ENCODE measurements at places on chromosomes 5 and 9.

- no peak for DNase-seq
Measured at GRCh38 chr5:58262226-58262625, 197.7 kb downstream of the PLK2 start.

GRCh38 chr9:134127616-134128015 lies 8.3 kb upstream of the WDR5 start:
- DNase-seq = no peak

GRCh38 chr5:157516006-157516405 lies 56.0 kb downstream of the NIPAL4 start:
- DNase-seq = peak; percentile 30

DNA sequence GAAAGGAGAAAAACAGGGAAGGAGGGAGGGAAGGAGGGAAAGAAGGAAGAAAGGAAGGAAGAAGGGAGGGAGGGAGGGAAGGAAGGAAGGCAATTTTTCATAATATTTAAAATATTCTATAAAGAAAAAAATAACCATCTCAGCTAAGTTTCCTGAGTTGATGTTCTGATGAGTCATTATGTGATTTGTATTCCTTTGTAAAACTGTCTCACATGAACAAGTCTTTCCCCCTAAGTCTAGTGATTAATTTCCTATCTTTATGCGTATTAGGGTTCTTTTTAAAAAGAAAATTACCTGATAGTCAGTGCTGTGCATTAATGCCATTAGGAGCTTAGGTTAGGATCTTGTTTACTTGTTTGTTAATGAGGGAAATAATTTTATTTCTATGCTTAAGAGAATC lies 94.1 kb downstream of the RASEF start:
- no peak for DNase-seq

DNA sequence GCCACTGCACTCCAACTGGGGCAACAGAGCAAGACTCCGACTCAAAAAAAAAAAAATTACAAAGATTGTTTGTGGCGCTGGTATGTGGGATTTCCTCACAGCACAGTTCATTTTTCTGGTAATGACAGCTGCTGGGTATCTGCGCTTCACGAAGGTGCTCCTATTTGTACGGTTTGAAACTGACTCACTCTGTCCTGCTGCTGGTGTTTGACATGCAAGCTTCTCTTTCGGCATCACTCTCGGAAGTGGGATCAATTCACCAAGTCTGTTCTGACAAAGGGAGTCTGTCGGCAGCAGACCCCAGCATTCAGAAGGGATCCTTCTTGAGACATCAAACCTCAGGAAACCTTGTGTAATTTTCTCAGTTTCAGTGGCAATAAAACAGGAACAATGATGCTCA lies 26.3 kb downstream of the MAML1 start:
- no peak for DNase-seq

GRCh38 chr9:99762470-99762869 lies 59.2 kb upstream of the NR4A3 start:
- no peak for DNase-seq

DNA sequence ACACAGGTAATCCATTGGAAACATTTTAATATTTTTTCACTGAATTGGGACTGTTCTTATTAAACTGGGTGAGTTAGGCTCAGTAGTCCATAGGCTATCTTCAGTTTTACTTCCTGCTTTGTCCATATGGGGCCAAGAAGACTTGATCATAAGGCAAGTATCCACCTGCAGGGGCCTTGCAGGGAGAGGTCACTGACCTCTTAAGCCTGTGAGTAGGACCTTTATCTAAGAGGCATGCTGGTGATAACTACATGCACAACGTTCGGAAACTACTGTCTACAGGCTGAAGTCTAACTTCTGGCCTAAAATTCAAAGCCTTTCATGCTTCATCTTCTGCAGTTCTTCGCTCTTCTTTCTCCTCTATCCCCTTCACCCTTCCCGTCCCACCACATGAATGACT lies 60.1 kb upstream of the GRHPR start:
- DNase-seq = no peak

- DNase-seq = no peak
Measured at GRCh38 chr5:8329773-8330172, 460.8 kb downstream of the MTRR start.

DNA sequence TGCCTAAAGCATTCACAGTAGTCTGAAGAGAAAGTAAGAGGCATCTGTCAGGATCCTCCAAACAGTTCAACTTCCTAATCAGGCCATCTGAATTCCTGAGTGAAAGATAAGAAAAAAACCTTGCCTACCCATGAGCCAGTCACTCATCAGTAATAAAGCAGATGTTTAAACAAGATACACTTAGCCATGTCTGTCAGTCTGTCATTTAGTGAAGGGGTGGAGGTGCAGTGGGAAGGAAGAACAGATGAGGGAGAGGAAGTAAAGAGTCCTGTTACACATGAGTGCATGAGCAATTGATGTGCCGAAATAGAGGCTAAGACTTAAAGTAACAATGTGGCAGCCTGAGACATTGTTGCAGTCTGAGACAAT lies 29.9 kb upstream of the DMRTA1 start:
- no peak for DNase-seq

- DNase-seq = no peak
Measured at GRCh38 chr5:142605611-142606010, 80.3 kb downstream of the FGF1 start.

GRCh38 chr5:143569213-143569701 lies 165.8 kb upstream of the NR3C1 start:
- no peak for DNase-seq

- DNase-seq = no peak
Measured at GRCh38 chr9:133202145-133202513, 6.9 kb downstream of the OBP2B start.

DNA sequence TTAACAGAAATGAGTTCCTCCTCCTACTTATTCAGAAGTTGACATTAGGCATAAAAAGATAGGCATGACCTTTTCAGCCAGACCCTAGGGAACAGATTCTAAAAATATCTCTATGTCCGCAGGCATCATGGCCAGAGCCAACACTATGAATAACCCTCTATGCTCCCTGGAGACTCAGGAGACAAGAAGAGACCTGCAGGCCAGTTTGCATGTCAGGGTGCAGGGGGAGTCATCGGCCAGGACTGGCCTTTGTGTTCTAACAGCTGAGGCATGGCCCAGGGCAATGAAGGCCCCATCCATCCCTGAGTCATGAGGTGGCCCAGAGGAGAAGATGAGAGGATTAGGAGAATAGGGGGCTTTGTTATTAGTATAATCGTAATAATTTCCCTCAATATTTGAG lies 93.8 kb downstream of the TMEM215 start:
- DNase-seq = no peak

- DNase-seq = no peak
Measured at GRCh38 chr9:21689854-21690253, 112.6 kb upstream of the MTAP start.

- DNase-seq = no peak
Measured at GRCh38 chr9:110579034-110579861, at the start of gene SVEP1. TSS of gene SVEP1 (minus strand) at chr9:110579741. CDS start at chr9:110579543, 198 bp downstream.

GRCh38 chr5:94240596-94240992 lies 377.8 kb downstream of the KIAA0825 start:
- DNase-seq = no peak

DNA sequence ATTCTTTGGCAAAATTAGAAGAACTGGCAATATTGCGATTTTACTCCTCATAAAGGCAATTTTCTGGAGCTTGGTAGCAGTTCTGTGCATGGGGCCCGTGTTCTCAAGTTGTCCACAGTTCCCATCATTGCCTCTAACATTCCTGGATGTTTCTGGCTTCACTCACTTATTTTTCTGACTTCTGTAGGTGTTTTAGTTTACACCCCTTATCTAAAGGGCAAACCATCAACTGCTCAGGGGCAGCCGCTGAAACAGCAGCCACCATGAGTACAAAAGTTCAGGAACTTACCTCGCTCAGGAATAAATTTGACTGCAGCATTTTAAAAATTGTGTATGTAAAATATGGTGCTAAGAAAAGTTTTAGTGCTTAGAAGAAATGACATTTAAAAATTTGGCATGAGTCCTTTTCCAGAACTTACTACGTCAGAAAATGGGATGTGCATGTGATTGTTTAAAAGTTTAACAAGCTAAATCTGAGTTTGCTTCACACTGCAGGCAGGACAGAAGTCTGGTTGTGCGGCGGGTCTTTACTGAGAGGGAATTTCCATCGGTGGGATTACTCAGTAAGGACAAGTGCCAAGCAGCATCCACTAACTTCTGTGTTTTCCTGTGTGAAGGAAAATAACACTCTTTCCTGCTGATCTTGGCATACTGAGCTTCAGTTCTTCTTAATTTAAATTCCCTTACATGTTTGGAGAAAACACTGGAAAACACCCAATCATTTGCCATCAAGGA lies 261.7 kb downstream of the MAT2B start:
- DNase-seq = no peak

DNA sequence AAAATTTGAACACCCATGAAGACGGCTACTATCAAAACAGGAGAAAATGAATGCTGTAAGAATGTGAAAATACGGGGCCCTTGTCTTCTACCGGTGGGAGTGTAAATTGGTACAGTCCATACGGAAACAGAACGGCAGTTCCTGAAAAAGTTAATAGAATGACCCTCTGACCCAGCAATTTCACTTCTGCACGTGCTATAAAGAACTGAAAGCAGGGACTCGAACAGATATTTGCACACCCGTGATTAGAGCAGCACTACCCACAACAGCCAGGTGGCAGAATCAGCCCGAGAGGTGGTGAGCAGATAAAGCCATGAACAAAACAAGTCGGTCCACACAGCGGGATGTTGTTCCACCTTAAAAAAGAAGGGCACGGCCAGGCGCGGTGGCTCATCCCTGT lies 22.6 kb upstream of the SLC12A7 start:
- no peak for DNase-seq

DNA sequence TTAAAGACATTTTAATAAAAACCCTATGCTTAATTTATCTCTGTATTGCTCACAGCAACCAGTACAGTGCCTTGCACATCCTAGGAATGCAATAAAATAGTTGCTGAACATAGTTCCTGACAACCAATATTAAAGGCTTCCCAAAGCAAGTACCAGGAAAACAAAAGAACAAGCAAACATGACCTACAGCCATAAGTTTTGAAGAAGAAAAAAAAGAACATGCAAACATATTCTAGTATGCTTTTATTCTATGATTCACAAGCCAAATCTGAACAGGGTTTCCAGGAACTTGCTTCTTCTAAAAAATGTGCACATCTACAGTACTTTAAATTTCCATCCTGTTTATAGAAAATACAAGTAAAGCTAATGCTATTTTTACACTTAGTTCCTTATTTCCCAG lies 4.5 kb downstream of the CEMIP2 start:
- DNase-seq = peak; percentile 66

DNA sequence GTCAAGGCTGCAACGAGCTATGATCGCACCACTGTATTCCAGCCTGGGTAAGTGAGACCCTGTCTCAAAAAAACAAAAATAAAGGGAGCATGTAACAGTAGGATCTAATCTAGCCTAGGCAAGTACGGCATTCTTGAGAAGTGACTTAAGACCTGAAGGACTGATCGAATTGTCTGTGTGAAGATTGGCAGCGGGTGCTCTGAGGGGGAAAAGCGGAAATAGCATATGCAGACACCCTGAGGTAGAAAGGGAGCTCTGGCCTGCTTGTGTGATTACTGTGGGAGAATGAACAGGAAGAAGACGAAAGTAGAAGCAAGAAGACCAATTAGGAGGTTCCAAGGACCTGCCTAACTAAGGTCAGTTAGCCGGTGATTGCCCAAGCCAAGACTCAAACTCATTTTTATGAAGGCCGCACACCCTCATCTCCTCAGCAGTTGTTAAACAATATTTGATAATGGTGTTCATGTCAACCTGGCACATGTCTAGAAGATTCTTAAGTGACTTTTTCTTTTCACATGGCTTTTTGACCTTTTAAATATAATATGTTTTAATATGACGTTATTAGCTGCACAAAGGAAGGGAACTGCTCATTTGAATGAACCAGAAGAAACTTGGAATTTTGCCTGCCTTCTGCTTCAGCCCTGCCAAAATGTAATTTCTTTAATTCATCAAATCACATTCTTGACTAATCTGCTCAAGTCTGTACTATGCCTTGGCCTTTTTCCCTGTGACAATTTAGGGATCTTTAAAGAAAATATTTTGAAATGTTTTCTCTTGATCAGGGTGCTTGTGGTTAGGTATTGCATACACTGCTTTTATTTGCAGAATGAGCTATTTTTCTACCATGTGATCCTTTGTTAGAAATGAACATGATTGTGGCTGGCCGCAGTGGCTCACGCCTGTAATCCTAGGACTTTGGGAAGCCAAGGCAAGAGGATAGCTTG lies 289.2 kb upstream of the DMRT1 start:
- DNase-seq = no peak

DNA sequence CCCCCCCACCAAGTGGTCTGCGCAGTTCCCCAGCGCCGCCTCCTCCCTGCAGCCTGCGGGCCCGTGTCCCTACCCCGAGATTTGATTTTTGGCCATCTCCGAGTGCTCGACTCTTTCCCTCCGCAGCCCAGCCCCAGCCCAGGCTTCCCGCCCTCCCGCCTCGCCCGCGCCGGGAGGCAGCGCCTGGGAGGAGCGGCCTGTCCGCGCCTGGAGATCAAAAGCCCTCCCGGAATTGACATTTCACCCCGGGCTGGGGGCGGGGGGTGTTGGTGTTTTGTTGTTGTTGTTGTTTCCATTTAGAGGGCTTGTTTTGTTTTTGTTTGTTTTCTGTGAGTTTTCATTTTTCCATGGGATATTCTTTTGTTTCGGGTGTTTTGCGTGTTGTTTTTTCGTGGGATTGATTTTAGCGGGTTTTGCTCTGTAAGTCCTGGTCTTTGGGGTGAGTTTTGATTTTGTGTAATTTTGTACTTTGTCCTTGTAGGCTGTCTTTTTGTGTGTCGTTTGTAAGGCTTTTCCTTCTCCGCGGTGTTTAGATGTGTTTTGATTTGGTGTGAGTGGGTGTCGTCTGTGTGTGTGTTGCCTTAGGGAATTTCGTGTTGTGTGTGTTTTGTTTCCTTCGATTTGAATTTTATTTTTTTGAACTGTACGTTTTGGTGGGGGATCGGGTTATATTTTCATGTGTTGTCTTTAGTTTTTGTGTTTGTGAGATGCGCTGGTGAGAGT lies 1.7 kb upstream of the PAX5 start:
- DNase-seq = no peak

GRCh38 chr5:146334074-146334533 lies 4.5 kb upstream of the POU4F3 start:
- DNase-seq = no peak

DNA sequence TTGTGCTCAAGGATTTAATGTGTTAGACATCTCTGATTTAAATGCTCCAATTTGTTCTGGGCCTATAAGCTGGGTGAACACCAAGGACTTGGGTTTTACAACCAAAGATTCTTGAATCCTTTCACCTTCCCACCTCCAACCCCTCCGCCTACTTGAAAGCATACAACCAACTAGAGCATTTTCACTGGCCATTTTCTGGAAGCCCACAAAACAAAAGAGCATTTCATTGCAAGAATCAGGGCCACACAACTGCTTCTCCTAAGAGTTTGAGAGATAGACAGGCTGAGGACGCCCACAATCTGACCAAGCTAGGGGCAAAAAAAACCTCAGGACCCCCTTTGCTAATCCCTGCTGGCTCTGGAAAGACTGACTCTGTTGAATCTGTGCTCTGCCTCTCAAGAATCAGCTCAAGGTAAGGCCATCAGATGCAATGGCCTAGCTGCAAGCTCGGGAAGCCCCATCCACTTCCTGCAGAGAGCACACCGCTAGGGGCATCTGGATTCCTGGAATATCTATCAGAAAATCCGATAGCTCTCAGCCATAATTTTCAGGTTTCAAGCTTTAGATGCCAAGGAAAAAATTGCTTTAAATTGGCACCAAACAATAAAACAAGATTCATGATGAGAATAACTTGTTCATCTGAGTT lies 57.7 kb downstream of the RETREG1 start:
- no peak for DNase-seq
